ENCODE measurements at places on chromosomes 3 and 15.

DNA sequence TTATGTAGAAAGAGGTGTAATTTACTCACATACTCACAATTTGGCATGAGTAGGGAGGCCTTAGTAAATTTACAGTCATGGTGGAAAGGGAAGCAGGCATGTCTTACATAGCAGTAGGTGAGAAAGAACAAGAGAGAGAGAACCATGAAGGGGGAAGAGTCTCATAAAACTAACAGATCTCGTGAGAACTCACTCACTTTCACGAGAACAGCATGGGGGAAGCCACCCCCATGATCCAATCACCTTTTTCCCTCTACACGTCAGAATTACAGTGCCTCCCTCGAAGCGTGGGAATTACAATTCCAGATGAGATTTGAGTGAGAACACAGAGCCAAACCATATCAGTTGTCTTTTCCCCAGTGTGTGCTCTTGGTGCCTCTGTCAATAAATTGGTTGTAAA lies 855.3 kb downstream of the TBL1XR1 start:
- no peak for DNase-seq

- DNase-seq, result no peak
Measured at GRCh38 chr3:195169011-195169649, 101.8 kb downstream of the XXYLT1 start.

- no peak for DNase-seq
Measured at GRCh38 chr3:127037971-127038446, 55.1 kb downstream of the PLXNA1 start.

DNA sequence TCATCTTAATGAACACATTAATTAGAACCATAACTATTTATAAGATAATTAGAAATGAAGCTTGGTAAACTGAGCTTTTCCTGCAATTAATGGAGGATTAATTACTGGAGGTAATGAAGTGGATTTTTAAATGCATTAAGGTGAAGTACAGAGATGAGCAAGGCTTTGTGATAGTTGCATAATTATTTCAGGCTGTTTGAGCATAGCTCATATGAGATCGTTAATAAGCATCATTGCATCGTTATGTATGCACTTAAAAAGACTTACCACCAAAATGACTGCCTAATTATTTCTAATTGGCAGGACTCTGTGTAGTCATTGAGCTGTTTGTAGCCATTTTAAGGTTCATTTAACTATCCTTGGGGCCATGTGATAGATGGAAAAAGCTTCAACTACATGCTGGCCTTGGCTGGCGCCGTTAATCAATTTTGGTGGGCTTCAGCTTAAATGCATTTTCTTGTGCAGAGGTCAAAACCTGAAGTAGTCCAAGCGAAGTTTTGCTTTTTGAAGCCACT lies 55.3 kb downstream of the RSRC1 start:
- no peak for DNase-seq

GRCh38 chr3:29940759-29941323 lies 660.0 kb downstream of the RBMS3 start:
- DNase-seq, result no peak

DNA sequence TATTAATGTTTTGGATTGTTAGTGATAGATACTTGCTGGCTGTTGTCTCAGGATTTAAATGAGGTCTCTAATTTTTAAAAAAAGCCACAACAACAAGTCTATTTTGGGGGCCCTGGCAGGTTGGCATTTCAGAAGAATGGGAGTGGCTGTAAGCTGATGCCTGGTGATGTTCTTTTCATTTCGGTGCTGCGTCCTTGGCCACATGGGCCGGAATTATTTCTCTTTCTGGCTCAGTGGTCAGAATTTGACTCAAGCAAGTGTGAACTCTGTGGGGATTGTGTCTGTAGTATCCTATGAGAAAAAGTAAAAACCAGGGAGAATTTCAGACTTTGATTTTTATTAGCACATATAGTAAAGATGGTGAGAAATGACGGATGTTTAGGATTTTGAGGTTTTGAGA lies 203.0 kb downstream of the AKAP13 start:
- DNase-seq, result peak; percentile 42

DNA sequence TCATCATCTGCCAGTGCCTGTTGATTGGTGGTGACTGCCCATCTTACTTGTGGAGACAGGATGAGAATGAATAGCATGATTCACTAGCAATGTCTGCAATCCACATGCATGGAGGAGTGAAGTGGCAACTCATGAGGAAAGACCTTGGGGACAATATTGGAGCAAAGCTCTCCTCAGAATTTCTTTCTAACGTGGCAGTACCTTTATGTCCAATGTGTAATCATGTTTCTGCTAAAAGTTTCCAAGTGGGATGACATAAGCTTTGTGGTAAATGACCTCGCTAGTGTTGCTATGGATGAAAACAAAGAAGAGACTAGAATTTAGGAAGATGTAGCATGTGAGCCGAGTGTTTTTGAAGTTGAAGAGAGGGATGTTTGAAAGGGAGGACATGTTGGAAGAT lies 117.8 kb downstream of the CPNE4 start:
- no peak for DNase-seq

DNA sequence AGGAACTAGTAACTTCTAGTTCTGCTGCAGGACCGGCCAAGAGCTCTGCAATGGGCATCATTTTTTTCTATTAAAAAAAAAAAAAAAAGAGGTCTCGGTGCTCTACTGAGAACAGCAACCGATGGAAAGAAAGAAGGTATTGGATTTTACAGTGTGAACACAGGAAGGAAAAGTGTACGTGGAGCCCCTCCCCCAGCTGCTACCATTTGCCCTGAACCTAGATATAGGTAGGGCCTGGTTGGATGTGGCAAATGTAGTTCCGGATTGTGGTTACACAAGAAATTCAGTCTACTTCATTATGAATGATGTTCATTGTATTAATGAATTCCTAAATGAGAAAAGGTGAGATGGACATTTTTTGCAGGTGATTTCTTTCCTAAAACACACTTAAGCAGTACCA lies 17.9 kb upstream of the PPARG start:
- no peak for DNase-seq

- DNase-seq, result no peak
Measured at GRCh38 chr3:111434941-111435622, 106.9 kb upstream of the CD96 start.

DNA sequence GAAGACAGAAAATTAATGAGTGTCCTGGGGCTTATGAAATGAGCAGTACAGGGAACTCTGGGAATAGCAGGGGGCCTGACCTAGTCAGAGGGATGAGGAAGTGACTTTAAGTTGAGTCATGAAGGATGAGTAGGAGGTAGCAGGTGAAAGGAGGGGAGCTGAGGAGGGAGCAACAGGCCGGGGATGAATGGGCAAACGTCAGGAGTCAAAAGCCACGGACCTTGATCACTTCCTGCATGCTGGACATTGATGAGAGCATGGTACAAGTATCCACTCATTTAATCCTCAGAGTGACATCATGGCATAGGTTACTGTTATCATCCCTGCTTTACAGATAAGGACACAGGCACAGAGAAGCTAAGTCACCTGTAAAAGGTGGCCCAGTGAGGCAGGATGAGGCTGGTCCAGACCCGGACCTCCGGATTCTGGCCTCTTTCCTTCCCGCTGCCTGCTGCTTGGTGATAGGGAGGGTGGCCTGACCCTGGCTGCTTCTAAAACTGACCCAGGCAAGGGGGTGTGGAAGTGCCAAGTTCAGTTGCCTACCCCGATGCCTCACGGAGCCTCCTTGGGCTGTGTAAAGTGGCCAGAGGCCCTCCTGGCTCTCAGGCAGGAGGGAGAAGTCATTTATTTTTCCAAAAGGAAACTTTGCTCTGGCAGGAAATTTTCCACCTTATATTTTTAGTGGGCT lies 7.6 kb downstream of the CORO2B start:
- DNase-seq, result no peak

DNA sequence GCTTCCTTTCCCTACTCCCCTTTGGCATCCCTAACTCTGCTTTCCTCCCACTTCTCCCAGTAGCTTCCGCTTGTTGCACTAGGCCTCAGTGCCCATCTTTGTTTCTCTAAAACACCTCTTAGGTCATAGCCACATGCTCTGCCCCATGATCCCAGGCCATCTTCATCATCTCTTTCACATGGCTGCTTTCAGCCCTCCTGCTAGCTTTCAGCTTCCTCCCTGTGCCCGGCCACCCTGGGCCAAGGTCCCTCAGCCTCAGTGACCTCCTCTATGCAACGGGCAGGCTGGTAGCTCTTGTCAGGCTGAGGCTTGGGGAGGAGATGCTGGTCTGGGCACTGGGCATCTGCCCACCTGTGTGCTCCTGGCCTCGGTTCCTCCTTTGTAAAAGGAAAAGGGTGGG lies 2.3 kb downstream of the PLEKHO2 start:
- no peak for DNase-seq

GRCh38 chr15:91624353-91624968 lies 229.0 kb upstream of the SLCO3A1 start:
- DNase-seq, result no peak

GRCh38 chr3:190577225-190577624 lies 63.3 kb downstream of the IL1RAP start:
- no peak for DNase-seq

DNA sequence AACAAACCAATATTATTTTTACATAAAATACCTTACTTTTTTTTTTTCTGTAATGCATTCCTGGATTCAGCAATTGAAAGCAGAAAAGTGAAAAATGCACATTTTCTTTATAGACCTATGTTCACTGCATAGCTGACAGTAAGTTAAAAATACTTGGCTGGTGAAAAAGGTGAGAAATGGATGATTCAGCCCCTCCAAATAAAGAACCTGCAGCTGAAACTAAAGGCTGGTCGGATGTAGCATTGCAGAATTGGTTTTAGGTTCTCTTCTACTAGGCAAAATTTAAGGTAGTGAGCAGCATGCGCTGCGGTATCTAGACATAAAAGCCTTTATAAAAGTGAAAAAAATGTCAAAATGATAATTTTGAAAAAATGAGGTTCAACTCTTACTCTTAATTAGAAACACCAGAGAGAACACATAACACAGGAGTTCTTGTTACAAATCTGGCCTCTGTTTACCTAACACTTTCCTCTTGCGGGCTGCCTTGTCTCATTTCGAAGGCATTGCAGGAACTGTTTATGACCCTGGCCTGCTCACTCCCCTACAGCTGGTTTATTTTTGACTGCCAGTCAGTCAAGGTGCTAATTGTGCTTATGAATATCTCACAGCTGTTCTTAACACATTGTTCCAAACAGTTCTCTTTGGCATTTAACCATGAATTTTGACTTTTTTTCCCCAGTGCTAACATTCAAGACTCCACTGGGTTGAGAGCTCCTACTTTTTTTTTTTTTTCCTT lies 455.4 kb upstream of the TBL1XR1 start:
- no peak for DNase-seq

GRCh38 chr3:45765958-45766357 lies 30.4 kb downstream of the SLC6A20 start:
- DNase-seq, result no peak

- DNase-seq, result no peak
Measured at GRCh38 chr15:83578691-83579090, 75.2 kb upstream of the ADAMTSL3 start.

- no peak for DNase-seq
Measured at GRCh38 chr15:38117781-38118180, 134.9 kb upstream of the SPRED1 start.

DNA sequence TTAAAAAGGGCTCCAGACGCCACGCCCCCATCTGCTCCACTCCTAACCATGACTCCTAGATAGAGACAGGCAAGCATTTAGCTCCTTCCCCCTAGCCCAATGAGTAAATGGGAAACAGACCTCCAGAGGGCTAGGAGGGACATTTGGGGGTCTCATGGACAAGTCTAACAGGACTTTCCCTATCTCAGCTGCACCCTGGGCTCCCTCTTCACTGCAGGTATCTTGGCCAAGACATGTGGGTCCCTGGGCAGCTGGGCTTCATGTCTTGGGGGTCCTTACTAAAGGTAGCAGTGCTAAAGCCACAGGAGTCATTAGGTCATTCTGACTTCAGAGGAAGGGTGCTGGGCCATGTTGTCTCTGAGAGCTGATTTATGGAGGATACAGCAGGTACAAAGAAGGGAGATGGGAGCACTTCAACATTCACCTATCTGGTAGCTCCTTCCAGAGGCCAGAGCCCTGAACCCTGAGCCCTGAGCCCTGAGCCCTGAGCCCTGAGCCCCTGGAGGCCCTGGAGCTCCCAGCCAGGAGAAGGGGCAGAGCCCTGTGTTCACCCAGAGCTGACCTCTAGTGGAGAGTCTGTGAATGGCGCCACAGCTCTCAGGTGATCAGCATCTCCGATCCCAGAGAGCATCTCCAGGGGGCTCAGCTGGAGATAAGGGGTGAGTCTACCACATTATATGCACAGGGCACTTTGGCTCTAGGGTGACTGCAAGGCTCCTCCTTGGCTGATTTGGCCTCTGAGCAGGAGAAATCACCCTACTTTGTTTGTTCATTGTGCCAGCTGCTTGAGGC lies 40.1 kb upstream of the EPHB1 start:
- DNase-seq, result peak; percentile 66

DNA sequence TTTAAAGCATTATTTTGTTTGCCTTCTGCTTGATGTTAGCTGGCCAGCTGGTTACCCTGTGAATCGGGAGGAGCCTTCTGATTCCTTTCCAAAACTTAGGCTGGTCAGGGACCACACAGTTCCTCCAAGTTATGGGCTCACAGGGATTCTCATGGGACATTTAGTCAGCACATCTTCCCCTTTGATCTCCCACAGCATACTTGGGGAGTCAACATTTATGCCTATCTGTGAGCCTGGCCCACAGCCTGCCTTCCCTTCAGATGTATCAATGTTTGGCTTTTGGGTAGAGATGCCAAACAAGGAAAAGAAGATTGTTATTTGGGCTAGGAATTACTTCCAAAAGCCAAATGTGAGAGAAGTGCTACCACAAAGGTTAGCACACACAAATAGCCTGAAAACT lies 32.6 kb upstream of the DCP1A start:
- DNase-seq, result no peak

DNA sequence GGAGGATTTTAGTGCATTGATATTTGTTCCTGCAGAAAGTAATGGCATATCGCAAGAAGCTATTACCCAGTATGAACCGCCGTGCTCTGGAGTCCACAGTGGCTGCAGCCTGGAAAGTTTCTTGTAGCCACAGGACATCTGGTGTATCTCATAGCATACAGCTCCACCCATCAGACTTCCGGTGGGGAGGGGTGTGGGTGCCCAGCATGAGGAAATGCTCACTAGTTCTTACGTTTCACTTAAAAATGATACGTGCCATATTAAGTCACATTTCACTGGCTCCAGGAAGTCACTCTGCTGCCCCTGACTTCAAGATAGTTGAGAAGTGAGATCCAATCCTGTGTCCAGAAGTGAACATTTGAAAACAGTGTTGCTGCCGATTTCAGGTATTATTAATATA lies 990.4 kb downstream of the GBE1 start:
- DNase-seq, result peak; percentile 68

DNA sequence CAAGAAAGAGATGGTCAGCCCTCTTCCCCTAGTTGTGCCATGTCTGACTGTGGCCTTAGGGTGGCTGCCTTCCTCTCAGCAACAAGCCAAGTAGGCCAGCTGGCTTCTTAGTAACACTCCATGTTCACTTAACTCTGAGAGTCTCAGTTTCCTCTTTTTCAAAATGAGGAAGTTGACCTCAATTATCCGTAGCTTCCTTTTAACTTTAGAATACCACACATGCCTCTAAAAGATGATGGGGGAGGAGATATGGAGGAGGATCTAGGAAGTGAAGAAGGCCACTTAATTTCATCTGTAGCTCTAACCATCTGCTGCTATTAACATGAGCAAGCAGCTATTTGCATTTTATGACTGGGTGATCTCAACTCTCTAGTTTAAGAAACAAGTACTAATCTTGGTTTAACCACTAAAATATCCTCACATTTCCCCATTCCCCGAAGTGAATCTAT lies 32.9 kb downstream of the CD200R1L start:
- peak; percentile 95 for DNase-seq
